ENCODE measurements at places on chromosomes 2 and 18.

DNA sequence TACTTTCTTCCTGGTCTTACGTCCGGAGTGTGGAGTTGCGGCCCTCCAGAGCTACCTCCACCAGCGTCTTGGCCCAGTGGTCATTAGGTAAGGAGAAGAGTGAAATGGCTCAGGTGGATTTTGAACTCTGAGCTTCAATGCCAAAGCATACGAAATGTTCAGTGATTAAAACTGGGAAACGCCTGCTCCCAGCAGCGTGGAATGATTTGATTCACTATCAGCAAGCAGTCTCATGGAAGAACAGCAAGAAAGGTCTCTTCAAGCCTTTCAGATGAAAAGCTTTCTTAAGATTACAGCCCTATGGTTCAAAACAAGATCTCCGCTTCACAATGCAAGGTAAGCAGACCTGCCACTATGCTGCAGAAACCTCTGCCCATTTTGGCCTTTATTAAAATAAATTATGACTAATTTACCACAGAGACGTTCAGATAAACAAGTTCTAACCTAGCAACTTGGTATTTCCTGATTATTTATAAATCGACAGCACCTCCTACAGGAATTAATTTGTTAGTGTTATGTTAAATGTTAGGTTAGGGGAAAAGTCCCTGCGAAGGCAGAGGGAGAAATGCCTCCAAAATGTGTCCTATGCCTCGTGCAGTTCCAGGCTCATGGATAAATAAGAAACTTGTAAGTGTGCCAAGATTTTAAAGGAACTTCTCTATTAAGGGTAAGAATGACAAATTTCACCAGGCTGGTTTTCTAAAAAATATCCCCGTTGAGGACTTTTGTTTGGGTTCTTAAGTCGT, 10.1 kb downstream of the SP9 start:
- DNase-seq = peak; percentile 76

- no peak for DNase-seq
Measured at GRCh38 chr2:217090024-217090473, 230.2 kb upstream of the TNP1 start.

DNA sequence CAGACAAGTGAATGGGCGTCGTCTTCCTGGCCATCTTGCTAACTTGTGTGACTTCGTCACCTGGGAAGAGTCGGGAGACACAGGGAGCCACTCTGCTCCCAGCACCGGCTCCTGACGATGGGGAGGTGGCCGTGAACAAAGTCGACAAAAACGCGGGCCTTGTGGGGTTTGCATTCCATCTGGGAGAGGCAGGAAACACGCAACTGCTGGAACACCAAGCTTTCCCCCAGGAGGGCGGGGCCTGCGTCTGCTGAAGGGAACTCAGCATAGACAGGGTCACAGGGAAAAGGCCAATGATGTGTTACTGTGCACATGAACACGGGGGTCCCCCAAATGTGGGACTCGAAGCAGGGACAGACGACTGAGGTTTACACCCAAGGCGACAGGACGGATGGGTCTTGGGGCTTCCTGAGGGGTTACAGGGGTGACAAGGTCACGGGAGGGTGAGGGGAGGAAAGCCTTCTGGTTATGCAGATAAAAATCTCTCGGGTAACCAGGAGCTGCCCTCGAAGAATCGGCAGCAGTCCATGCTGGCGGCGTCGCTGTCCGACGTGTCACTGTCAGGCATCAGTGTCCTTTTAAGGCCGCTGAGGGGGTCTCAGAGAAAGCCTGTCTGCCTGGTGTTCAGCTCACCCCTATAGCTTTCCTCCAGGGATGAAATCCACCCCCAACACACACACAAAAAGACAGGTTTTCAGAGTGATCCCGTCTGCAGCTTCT, 28.2 kb upstream of the PRLH start:
- DNase-seq = no peak

DNA sequence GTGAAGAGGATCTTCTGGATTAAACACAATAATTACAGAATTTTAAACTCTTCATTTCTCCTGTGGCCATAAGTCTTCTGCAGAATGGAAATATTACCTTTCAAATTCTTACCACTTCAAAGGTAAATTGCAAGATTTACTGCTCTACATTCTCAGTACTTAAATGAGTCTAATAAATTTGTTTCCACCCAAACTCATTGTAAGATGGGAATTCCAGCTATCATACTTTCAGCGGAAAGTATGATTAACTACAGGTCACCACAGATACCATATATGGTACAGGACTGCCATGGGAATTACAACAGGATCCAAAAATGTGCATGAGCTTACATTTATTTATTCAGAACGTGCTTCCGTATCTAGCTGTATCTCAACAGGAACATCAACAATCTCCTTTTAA, 3.1 kb downstream of the DSC3 start:
- DNase-seq = peak; percentile 77

GRCh38 chr18:75139226-75139911, 69.6 kb downstream of the PTGR3 start:
- no peak for DNase-seq

- DNase-seq = no peak
Measured at GRCh38 chr18:4283746-4284291, 171.3 kb downstream of the DLGAP1 start.

GRCh38 chr2:8003462-8004075, 678.3 kb upstream of the ID2 start:
- no peak for DNase-seq

DNA sequence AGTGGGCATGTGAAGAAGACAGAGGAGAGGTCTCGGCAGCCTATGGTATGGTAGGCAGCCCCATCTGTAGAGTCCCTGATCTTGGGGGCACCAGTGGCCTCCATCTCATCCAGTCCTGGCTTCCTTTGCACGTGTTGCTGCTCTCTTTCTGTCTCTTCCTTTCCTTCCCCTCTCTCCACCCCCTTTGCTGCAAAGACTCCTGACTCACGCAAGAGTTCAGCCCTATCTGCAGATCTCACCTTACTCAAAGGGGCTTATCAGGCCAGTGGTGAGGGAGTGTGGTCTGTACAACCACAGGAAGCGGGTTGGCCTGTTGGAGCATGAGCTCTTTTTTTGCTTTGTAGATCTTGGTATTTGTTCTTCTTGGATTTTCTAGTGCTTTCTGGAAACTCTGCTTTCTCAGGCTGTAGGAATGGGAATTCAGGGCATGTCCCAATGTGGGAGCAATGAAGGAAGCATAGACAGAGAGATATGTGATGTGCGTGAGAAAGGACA, 14.6 kb upstream of the NT5DC4 start:
- peak; percentile 60 for DNase-seq

DNA sequence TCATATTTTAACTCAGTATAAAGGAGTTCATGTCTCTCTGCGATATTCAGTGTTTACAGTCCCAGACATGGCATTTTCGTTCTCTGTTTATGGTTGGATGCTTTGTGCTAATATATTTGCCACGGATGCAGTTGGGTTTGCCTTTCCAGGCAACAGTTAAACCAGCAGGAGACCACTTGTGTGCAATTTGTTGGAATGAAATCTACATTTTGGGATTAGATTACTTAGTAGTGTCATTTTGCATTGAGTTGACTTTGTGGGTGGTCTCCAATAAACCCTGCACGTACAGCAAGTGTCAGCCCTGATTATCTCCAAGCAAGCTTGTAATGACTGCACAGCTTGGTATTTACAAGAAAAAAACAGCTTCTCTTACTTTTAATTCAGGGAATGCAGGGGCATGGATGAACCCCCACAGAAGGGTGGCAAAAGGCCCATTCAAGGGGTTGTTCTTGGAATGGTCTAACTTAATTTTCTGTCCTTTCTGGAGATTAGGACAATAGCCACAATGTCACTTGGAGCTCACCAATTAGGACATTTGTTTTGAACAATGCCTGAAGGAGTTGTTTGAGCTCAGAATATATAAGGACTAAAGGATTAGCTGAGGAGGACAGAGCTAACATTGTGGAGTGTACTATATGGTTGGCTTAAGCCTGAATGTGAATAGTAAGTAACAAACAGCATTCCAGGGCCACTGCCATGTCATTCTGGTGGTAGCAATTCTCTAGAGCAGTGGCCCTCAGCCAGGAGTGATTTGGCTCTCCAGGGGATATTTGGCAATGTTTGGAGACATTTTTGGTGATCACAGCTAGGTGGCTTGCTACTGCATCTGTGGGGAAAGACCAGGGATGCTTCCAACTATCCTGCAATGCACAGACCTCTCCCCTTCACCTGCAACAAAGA, 121.5 kb downstream of the SLC4A3 start:
- DNase-seq = no peak

DNA sequence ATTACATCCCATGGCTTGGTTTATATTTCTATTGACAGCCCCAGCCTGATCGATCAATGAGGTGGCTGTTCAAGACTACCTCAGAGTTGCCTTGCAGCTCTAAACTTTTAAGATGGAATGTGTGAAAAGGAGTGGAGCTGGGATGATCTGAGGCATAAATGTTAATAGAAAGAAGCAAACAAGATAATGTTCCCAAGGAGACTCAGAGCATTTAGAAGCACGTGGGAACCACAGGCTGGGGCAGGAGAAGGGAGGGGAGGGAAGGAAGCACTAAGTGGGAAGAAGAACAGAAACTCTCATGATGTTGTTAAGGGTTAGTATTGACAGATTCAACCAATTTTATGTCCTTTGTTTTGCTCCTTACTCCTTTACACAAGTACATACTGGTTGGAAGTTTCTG, 28.8 kb upstream of the LRATD1 start:
- DNase-seq = no peak

- DNase-seq = no peak
Measured at GRCh38 chr18:3248062-3248657, 559 bp downstream of the MYL12A start.

DNA sequence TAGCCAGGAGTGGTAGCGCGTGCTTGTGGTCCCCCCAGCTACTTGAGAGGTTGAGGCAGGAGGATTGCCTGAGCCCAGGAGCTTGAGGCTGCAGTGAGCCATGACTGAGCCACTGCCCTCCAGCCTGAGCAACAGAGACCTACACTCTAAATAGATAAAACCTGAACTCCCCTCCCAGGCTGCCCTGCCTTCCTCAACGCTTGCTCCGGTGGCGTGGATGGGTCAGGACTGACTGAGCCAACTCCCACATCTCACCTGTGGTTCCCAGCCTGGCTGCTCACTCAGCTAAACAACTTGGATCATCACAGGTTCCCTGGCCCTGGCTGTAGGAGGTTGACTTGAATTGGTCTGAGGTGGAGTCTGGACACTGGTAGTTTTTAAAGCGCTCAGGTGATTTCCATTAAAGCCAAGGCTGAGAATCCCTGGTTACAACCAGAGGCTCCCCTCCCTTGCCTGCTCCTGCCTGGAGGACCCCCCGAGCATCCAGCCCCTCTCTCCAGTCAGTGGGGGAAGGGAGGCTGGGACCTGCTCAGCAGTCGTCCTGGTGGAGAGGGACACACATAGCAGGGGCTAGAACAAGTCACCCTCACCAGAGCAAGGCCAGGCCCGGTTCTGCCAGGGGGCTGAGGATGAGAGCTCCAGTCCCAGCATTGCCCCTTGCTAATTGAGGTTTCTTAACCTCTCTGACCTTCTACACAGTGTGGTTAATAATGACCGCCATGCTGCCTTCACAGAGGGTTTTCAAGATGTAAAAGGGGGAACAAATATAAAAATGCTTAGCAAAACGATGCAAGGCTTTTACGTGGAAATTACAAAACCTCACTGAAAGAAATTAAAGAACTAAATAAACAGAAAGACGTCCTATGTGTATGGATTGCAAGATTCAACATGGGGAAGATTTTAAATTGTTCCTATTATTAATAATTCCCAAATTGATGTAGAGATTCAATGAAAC, 46.9 kb upstream of the TAF1B start:
- no peak for DNase-seq

GRCh38 chr2:86223140-86223926, 24.1 kb downstream of the MRPL35 start:
- peak; percentile 35 for DNase-seq

DNA sequence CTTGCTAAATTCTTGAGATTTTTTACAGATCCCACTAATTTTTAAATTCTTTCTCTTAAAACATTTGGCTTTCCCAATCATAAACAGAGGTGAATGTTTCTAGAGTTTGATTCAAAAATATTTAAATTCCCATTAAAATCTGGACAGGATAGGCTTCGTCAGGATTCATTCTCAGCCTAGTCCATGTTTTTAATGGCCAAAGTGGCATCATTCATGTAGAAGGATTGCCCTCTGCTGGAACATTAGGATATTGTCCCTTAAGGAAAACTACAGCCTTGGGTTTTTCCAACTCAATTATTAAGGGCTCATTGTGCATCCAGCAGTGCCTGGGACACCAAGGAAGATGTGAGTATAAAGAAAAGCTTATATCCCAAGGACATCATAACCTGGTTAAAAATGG, 71.7 kb downstream of the TPGS2 start:
- DNase-seq = peak; percentile 73

- DNase-seq = no peak
Measured at GRCh38 chr2:85978883-85979780, 90.3 kb upstream of the ST3GAL5 start.

- peak; percentile 96 for DNase-seq
Measured at GRCh38 chr18:45402485-45403056, 212.7 kb upstream of the SLC14A2 start.

- no peak for DNase-seq
Measured at GRCh38 chr2:34738691-34739090, 1139.6 kb upstream of the FAM98A start.

DNA sequence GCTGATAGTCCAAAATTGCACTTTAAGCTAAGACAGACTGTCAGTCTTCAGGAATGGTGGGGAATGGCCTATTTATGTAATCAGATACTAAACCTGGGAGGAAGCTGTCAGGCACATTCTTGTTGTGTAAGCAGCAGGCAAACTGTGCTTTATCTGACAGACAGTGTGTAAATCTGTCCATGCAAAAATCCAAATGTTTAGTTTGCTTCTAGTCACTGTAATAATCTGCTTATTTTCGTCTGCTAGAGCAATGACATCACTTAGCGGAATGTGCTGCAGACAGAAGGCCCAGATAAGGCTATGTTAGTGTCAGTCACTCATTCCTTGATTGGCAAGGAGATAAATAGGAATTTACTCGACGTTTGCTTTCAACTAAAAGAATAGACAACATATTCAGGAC, 263.5 kb downstream of the ZNF407 start:
- no peak for DNase-seq

- peak; percentile 42 for DNase-seq
Measured at GRCh38 chr2:212451786-212452231, 86.8 kb downstream of the ERBB4 start.

GRCh38 chr18:26406324-26406723, 142.0 kb downstream of the KCTD1 start:
- DNase-seq = no peak

GRCh38 chr2:110113961-110114591, 1.5 kb downstream of the MALL start:
- peak; percentile 88 for DNase-seq

GRCh38 chr2:86519349-86519748, 43.9 kb downstream of the CHMP3 start:
- no peak for DNase-seq

DNA sequence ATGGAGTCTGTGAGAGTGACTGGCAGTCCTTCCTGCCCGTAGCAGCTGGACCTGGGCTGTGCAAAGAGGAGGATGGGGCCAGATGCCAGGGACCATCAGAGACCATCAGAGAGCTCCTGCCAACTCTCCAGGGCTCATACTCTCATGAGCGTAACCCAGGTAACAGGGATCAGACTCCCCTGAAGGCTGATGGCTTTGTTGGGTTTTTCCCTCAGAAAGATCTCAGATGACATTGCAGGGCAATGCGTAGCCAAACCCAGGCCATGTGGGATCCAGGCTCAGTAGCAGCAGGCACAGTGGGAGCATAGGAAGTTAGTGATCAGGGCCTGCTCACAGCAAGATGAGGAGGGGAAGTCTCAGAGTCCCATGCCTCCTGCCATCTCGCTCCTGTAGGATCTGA, 218.0 kb downstream of the LOXHD1 start:
- DNase-seq = no peak

GRCh38 chr2:85430752-85431569, 12.4 kb downstream of the SH2D6 start:
- DNase-seq = no peak

All from epithelial cell of esophagus (primary cell).